AML-193 (cell line): ENCODE measurements at places on chromosomes 6 and 20.

- DNase-seq = no peak
These were observed 255.5 kb upstream of the PLN start for GRCh38 chr6:118292558-118292957.

GRCh38 chr20:37935435-37935834 is 32.5 kb downstream of the VSTM2L start:
- DNase-seq = no peak

DNA sequence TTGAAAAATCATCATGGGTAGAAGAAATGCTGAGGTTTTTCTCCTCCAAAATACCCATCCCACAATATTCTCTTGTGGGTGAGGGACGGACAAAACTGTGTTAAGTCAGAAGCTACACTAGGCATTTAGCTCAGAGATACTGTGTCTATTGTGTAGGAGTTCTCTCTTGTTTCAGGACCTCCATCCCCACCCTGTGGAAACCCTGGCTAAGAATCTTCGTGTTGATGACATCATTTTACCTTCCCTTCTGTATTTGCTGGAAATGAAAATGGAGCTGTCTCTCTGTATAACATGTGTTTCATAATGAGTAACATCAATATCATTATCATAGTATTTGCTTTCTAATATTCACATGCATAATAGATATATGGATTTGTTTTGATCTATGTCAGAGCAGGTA is 1193.0 kb upstream of the CITED2 start:
- DNase-seq = no peak

- DNase-seq = no peak
These were observed 213.9 kb upstream of the SULF2 start for GRCh38 chr20:47999166-47999565.

DNA sequence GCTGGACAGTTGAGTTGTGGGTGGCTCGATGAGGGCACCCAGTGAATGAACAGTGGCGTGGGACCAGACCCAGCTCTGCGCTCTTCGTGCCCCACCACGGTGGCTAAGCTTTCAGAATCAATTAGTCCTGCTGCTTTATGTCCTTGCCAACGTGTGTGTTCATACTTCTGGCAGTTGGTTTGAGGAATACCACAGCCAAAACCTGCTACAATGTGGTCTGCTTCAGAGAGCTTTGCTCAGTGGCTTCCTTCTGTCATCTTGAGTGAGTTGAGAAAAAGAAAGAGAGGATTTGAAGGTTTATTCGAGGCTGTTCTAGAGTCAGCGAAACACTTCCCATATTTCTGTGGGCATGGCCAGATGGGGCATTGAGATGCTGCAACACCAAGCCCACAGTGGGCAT is 39.5 kb upstream of the SLC22A2 start:
- DNase-seq = no peak

DNA sequence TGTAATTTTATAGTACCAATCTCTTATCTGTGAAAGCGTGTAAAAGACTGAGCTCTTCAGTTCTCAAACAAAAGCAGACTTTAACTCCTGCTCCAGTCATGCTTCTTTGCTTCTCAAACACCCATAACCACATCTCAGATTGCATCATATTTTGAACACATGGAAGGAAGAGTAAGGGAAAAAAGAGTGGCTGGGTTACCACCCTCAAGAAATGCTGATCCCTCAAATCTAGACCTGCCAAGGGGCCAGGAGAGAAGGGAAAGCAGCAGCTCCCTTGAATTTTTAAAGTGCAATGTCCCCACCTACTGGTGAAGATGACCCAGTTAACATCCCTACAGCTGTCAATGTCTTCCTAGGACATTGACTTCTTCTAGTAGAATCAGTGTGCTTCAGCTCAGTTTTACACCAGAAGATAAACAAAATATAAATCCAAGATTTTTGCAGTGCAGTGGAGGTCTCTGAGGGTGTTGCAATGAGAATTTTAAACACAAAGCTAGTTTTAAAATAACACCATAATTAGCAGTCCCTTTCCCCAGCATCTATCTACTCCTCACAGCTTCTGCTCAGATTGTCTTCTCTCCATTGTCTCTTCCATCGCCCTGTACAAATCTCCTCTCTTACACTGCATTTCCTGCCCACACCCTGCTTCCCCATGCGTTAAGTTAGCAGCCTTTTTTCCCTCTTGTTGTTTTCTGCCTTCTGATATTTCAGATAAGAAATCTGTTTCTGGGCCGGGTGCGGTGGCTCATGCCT is 22.6 kb upstream of the HLA-DQB2 start:
- peak; percentile 56 for DNase-seq

DNA sequence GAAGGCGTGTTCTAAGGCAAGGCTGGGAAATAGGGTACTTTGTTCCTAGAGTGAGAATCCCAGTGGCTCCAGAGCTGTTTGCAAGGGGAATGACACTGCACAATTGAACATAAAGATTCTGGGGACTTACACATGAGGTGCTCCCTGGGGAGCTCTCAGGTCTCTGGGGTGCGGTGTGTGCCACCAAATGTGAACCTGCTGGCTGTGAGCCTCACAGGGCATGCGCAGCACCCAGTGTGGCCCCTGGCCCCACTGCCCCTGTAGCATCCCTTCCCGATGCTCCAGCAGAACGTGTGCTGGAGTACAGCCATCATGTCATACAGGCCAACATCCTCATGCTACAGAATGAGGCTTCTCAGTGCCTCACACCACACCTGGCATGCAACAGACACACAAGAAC is 68.2 kb downstream of the TOX2 start:
- DNase-seq = no peak

- no peak for DNase-seq
These were observed 936.7 kb upstream of the CITED2 start for GRCh38 chr6:140311146-140311545.
